Colonic mucosa (tissue), 4 donors: ENCODE measurements at places on chromosomes 5 and 9. TPM values are rescaled to one million over a fixed set of nuclear protein-coding genes. Genes with fewer than 3 reads are reported as not detected.

DNA sequence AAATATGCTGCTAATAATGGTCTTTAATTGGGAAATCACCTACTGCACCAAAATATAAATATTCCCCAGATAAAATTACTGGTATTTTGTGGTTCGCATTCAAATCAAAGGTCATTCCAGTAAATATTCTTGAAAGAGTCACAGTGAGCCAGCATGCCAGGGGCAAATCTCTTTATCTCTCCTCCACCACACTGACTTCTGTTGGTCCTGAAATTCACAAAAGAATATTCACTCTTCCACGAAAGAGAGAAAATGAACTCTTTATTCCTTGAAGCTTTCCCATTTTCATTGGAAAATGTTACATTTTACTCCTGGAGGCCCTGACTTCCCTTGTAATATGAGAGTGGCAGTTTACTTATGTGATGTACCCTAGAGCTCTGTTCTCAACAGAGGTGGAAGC, 39.7 kb downstream of the ZNF366 start:
- no peaks in the 10 kb centered on the region for H3K36me3 ChIP-seq
- no peaks in the 10 kb centered on the region for H3K4me1 ChIP-seq

- DNase-seq, result peak; percentile 93
- peak overlapping the region; percentile 19 for H3K4me3 ChIP-seq
- no peaks in the 10 kb centered on the region for H3K36me3 ChIP-seq
- H3K27me3 ChIP-seq, result no peaks in the 10 kb centered on the region
- H3K27ac ChIP-seq, result peak overlapping the region; percentile 82
Measured at GRCh38 chr9:130689937-130690700, 3.5 kb upstream of the EXOSC2 start.

The TAS2R1 gene
- total RNA-seq, result not detected

The FBP1 gene
- total RNA-seq, result 43.8 TPM

The SPIN1 gene
- 51.4 TPM for total RNA-seq

The IL31RA gene
- not detected for total RNA-seq

The CORO2A gene
- 68.1 TPM for total RNA-seq

DNA sequence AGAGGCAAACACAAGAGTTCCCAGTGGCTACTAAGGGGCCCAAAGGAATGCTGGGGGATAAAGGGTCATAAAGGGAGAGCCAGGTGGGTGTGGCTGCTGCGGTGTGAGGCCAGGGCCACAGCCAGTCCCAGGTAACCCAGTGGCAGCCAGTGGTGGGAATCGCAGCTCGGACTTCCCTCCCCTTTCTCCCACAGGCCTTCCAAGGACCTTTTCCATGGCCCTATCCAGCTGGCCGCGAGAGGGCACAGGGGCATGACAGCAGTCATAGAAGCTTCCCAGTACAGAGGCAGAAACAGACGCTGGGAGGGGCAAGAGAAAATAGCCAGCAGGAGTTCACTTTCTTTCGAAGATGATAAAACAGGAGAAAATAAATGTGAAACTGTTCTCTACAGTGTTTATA, 257.6 kb downstream of the SEMA5A start:
- no peaks in the 10 kb centered on the region for H3K27me3 ChIP-seq
- no peaks in the 10 kb centered on the region for H3K4me1 ChIP-seq
- H3K36me3 ChIP-seq, result no peaks in the 10 kb centered on the region
- no peak overlapping the region for H3K4me3 ChIP-seq
- DNase-seq, result no peak
- no peak overlapping the region for H3K27ac ChIP-seq

The BAAT gene
- total RNA-seq, result not detected

GRCh38 chr5:139126711-139127111, 71.5 kb downstream of the SIL1 start:
- H3K27ac ChIP-seq, result no peak overlapping the region
- no peaks in the 10 kb centered on the region for H3K36me3 ChIP-seq
- no peaks in the 10 kb centered on the region for H3K4me1 ChIP-seq
- no peaks in the 10 kb centered on the region for H3K27me3 ChIP-seq
- DNase-seq, result no peak
- H3K4me3 ChIP-seq, result no peak overlapping the region

The PKD2L2 gene
- total RNA-seq, result not detected

- peaks cover 86% of the 10 kb centered on the region for H3K27me3 ChIP-seq
- peak overlapping the region; percentile 31 for H3K4me3 ChIP-seq
- no peaks in the 10 kb centered on the region for H3K36me3 ChIP-seq
- DNase-seq, result no peak
Measured at GRCh38 chr5:73436535-73437100, 12.0 kb downstream of the FOXD1 start.

- no peaks in the 10 kb centered on the region for H3K27me3 ChIP-seq
- DNase-seq, result no peak
- H3K36me3 ChIP-seq, result no peaks in the 10 kb centered on the region
Measured at GRCh38 chr5:9374025-9374424, 171.8 kb downstream of the SEMA5A start.
